ENCODE measurements at places on chromosomes 7 and 10. TPM values are rescaled to one million over a fixed set of nuclear protein-coding genes. Genes with fewer than 3 reads are reported as not detected.

DNA sequence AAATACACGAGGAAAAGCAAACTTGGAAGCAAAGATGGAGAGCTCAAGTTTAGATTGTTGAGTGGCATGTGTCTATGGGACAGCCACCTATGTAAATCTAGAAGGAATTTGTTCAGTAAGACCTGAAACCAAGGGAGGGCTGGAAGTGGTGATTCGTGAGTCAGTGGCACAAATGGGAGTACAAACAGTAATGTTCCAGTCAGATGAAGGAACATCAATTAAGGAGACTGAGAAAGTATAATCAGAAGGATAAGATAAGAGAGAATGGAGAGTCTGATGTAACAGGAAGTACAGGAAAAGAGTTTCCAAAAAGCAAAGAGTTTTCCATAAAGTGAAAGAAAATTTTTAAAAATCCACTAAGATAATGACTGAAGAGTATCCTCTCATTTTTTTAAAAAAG is 544.2 kb downstream of the KIF20B start:
- DNase-seq, result no peak

DNA sequence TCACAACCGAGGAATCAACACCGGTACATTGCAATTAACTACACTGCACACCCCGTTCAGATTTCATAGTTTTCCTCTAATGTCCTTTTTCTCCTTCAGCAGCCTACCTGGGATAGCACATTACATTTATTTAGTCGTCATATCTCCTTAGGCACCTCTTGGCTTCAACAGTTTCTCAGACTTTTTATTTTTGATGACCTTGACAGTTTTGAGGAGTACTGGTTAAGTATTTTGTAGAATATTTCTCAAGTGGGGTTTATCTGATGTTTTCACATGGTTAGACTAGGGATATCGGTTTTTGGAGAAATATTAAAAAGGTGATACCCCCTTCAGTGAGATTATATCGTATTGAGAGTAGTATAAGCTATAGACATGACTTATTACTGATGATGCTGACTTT is 87.0 kb upstream of the GLCCI1 start:
- DNase-seq, result no peak

DNA sequence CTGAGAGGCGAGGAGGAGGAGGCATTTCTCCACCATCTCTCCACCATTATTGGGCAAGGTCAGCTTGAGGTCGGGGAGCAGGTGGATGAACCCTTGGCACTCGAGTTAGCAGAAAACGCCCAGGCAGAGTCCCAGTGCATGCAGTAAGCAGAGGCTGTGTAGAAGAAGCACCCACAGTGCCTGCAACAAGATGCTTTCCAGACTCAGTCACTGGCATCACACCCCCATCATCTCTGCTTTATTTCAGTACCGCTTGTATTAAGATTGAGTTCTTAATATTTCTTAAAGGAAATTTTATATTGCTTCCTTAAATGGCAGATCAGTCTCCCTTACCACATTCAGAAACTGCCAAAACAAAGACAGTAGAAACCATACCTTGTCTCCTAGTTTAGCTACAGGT is 122.3 kb upstream of the PPIF start:
- no peak for DNase-seq

DNA sequence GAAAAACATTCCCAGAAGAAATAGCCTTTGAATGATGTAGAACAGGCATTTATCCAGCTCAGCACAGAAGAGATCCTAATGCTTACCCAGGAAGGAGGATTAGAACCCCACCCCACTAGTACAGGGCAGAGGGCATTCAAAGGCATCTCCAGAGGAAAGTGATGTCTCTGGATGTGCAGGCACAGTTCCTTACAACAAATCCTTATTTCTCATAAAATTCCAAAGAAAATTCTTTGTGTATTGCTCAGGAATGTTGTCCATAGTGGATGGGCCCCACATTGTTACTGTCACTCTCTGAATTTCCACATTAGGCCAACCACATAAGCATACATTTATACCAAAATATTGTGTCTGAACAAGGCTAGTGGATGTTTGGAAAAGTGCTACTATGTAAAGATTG is 243.0 kb downstream of the ADRA2A start:
- no peak for DNase-seq

The NKX2-3 gene
- not detected for polyA plus RNA-seq

The SPDYE16 gene
- 1.3 TPM for polyA plus RNA-seq

DNA sequence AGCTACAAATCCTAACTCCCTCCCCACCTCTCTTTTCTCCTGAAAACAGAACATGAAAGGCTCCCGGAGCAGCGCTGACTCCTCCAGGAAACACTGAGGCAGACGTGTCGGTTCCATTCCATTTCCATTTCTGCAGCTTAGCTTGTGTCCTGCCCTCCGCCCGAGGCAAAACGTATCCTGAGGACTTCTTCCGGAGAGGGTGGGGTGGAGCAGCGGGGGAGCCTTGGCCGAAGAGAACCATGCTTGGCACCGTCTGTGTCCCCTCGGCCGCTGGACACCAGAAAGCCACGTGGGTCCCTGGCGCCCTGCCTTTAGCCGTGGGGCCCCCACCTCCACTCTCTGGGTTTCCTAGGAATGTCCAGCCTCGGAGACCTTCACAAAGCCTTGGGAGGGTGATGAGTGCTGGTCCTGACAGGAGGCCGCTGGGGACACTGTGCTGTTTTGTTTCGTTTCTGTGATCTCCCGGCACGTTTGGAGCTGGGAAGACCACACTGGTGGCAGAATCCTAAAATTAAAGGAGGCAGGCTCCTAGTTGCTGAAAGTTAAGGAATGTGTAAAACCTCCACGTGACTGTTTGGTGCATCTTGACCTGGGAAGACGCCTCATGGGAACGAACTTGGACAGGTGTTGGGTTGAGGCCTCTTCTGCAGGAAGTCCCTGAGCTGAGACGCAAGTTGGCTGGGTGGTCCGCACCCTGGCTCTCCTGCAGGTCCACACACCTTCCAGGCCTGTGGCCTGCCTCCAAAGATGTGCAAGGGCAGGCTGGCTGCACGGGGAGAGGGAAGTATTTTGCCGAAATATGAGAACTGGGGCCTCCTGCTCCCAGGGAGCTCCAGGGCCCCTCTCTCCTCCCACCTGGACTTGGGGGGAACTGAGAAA is 30.4 kb downstream of the PFKFB3 start:
- no peak for DNase-seq

GRCh38 chr7:8274589-8274988 is 12.6 kb upstream of the ICA1 start:
- no peak for DNase-seq

Measured in right renal cortex interstitium (tissue), 3 donors.